ENCODE measurements at places on chromosomes 12 and 14.

DNA sequence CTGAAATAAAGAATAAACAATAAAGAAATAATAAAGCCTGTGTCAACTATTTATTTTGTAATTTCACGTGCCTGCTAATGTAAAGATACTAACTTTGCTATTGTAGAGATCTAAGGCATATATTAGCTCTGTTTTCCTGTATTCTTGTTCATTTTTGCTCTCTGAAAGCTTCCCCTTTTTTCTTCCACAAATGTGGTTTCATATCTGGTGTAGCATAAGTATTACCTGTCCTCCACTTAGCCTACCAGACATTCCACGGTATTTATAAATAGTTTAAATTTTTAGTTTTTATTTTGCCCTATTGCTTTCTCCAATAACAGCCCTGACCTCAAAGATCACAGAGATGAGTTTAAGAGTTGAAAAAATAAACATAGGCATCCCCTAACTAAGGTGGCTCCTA, 92.6 kb upstream of the ATP2B1 start:
- peak; percentile 10 for DNase-seq

- DNase-seq: no peak
These were observed 102.2 kb downstream of the FBXL14 start for GRCh38 chr12:1491983-1492697.

GRCh38 chr12:49098035-49098451, 3.4 kb upstream of the DHH start:
- DNase-seq: peak; percentile 68

DNA sequence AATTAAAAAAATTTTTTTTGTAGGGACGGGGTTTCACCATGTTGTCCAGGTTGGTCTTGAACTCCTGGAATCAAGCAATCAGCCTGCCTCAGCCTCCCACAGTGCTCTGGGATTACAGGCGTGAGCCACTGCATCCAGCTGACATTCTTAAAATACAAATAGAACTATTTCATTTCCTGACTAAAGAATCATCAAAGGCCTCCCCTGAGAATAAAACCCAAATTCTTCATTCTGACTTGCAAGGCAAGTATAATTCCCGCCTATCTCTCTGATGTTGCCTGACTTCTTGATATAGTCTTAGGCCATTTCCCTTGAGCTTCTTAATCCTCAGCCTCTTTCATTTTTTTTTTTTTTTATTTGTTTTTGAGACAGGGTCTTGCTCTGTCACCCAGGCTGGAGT, 4.4 kb upstream of the BICD1 start:
- no peak for DNase-seq

DNA sequence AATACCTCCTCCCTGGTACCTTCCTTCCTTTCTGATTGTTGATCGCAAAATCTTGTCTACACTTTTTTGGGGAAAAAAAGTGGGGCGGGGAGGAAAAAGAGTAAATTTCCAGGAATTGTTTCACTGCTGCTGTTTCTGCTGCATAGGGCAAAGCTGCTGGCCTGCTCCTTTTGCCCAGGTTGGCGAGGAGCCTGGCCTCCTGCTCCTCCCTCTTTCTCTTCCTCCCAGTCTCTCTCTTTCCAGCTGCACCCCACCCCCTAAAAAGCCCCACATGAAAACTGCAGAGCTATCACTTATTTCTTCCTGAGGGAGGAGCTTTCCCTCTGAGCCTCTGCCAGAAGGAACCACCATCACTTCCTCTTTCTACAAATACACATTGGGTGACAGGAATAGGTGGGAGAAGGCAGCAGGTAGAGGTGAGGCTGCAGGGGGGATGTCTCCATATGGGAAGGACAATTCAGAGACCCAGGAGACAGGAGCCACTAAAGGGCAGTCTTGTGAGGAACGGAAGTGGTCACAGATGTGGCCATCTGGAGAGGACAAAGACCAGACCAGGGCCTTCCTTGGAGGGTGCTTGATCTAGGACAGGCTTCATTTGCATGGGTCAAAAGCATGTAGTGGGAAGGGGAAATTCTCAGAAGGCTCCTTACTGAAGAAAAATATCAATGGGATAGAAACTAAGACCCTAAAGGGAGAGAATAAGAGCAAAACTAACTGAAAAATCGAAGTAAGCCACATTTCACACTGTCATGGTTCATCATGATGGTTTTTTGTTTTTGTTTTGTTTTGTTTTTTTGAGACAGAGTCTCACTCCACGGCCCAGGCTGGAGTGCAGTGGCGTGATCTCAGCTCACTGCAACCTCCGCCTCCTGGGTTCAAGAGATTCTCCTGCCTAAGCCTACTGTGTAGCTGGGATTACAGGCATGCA, 14.8 kb downstream of the ZBTB39 start:
- DNase-seq: peak; percentile 65

All from suppressor macrophage treated with lipopolysaccharide for 1 hour (primary cell).